NB4 (cell line): ENCODE measurements at places on chromosomes 6 and 20.

DNA sequence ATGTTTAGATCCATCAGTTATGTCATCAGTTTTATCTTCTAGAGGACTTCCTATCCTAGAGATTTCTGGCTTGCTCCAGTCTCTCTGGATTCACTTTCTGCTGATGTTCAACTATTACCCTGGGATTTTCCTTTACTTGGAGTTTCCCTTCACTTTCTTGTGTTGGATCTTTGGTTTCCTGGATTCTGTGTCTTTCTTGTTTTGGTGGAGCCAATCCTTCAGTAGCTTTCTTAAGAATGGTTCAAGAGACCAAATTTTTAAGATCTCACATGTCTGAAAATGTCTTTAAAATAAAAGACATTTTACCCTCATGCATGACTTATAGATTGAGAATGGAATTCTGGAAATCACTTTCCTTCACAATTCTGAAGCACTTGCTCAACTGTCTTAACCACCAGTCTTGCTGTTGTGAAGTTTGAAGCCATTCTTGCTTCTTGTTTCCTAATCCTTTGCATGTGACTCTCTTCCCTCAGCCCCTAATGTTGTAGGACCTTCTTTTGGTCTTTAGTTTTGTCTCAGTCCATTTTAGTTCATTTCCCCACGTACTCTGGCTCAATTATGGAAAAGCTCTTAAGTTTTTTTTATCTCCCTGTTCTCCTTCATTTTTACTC is 87.9 kb downstream of the ARID1B start:
- no peak for DNase-seq

DNA sequence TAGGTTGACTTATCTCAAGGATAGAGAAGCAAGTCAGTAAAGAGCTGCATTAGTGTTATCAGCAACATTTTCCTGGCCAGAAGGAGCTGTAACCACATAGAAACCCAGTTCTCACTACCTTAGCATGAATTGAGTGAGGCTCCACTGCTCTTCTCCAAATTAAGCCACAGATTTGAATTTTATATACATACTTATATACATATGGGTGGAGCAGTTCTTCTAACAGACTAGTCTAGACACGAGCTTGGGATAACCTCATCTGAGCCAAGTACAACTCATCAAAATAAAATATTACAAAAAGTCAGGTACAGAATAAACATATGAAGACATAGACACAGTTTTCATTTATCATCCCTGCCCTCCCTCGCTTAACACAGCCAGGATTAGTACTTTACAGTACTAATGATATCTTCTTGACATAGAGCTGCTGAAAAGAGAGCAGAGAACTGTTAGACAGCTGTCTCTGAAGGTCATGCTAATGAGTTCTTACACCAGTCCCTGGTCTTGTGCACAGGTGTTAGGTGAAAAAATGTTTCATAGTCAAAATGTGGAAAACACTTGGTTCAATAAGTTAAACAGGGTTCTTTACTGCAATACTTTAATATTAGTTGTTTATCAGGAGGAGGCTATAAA is 147.4 kb upstream of the HTR1E start:
- no peak for DNase-seq

DNA sequence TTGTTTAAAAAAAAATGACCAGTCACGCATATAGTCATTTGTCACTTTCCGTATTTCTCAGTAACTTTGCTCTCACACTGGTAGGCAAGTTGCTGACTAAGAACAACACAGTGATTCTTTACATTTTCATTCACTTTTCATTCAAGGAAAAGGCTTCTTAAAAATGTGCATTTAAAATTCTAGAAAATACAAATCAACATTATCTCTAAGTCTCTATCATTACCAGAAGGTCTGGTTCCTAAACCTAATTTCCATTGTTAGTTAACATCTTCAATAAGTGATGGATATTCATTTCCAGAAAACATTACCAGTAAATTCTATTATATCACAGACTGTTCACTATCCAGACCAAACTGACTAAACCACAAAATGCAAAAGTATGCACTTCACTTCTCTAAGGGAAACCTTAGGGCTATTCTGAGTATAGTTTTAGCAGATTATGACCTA is 115.3 kb downstream of the AHI1 start:
- DNase-seq: no peak

DNA sequence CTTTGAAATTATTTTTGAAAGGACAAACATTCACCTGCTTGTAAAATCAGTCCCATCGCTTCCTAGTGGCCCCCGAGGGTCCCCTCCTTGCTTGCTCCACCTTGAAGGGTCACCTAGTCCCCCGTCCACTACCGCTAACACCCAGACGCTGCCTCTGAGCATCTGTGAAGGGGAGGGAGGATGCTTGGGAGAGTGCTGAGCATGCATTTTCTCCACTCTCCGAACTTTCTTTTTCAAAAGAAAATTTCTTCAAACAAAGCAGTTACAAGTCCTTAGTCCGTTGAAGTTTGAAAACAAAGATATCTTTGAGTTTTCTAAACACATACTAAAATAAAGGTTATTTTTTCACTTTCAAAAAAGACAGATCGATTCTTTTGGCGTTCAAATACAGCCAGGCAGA is 224.3 kb upstream of the ARID1B start:
- no peak for DNase-seq

DNA sequence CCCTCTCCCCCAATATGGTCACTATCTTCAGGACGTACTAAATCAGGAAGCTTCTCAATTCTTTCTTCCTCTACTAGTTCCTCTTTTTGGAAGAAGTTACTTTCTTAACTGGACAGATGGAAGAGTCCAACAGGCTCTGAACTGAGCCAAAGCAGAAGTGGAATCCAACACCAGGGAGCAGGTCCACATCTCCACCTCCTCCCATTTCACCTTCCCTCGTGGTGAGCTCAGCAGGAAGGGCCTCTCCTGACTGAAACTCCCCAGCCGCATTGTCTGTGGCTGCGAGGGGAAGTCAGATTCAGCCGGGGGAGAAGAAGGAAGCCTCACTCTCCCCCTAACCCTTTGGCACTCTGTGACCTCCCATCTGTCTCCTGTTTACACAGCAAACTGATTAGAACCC is 63.8 kb upstream of the UST start:
- DNase-seq: peak; percentile 90
